ENCODE measurements at places on chromosomes 4 and X. TPM values are rescaled to one million over a fixed set of nuclear protein-coding genes. Genes with fewer than 3 reads are reported as not detected.

CAPN6 gene
- not detected for total RNA-seq

DSPP gene
- total RNA-seq, result not detected

SCML2 gene
- 2.7 TPM for total RNA-seq

CTAG1A gene
- total RNA-seq, result not detected

MAGEC1 gene
- total RNA-seq, result not detected

ZDHHC15 gene
- under 0.01 TPM for total RNA-seq

CCNQ gene
- 37.3 TPM for total RNA-seq

SOX3 gene
- total RNA-seq, result not detected

FGF2 gene
- total RNA-seq, result 7.0 TPM

ANK2 gene
- 72.4 TPM for total RNA-seq

UGT2B17 gene
- not detected for total RNA-seq

GLUD2 gene
- 0.63 TPM for total RNA-seq

ARR3 gene
- total RNA-seq, result not detected

PABPC1L2A gene
- total RNA-seq, result not detected

CYBB gene
- total RNA-seq, result not detected

VEGFD gene
- 0.26 TPM for total RNA-seq

CT45A2 gene
- total RNA-seq, result not detected

KLB gene
- under 0.01 TPM for total RNA-seq

GABRG1 gene
- not detected for total RNA-seq

TGIF2LX gene
- not detected for total RNA-seq

DYNLT3 gene
- 24.4 TPM for total RNA-seq

HTN3 gene
- not detected for total RNA-seq

ZNF275 gene
- 5.7 TPM for total RNA-seq

RTL9 gene
- total RNA-seq, result not detected

TACR3 gene
- total RNA-seq, result not detected

Measured in dermis microvascular lymphatic vessel endothelial cell (primary cell).